NCI-H1436 treated with DMSO at 0.1 percent for 48 hours (cell line): ENCODE measurements at places on chromosomes 12 and 14.

DNA sequence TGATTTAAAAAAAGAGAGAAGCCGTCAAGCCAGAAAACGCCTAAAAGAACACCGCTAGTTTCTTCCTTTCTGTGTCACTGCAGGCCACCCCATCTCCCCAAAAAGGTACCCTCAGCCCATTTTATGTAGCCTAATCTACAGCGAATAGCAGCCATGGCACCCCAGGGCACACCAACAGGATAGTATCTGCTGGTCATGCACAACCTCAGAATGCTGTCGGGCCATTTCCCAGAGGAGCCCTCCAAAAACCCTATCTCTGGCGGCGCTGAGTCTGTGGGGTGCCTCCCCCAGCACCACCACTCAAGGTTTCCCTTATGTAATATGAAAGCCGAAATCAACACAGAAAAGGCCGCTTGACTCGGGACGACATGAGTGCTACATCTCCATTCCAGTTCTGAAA lies 98.9 kb downstream of the BCL11B start:
- no peak for DNase-seq

- no peak for DNase-seq
These were observed 11.7 kb downstream of the COCH start for GRCh38 chr14:30885840-30886740.

DNA sequence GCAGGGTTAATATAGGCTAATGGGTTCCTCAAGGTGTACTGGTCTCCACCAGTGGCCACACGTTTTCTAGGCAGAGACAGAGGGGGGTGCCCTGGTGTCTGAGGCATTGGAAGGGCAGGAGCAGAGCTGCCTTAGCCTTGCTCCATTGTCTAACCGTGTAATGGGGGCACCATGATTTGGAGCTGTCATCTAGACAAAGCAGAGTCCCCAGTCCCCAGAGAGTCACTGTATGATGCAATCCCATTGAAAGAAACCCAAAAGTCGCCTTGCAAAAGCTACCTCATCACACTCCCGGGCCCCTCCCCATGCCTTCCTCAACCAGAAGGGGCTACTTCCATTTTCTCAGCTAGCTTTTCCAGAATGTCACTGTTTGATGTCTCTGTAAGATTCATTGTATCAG lies 487.1 kb downstream of the AACS start:
- DNase-seq, result no peak

GRCh38 chr12:95241761-95242506 lies 24.3 kb downstream of the VEZT start:
- no peak for DNase-seq
